ENCODE measurements at places on chromosomes 7 and 10. TPM values are rescaled to one million over a fixed set of nuclear protein-coding genes. Genes with fewer than 3 reads are reported as not detected.
A peak's percentile ranks its signal among the peaks of the same experiment; 100 is the strongest.

Gene INA
- not detected for total RNA-seq

Gene CDNF
- total RNA-seq, result 0.96 TPM

- no peak for DNase-seq
These were observed 91.5 kb downstream of the ABCA13 start for GRCh38 chr7:48262606-48263310.

GRCh38 chr7:146709451-146710027 is 592.9 kb downstream of the CNTNAP2 start:
- no peak for DNase-seq

DNA sequence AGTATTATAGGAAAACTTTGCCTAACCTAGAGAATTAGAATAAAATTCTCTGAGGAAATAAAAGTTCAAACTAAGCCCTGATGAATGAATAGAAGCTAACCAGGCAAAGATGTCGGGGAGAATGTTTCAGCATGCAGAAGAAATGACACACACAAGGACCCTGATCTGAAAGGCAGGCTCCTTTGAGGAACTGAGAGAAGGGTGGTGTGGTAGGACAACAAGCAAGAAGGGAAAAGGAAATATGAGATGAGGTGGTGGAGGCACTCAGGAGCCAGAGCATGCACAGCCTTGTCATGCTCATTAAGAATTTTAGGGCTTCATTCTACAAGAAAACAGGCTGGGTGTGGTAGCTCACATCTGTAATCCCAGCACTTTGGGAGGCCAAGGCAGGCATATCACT is 90.6 kb downstream of the ARHGAP12 start:
- no peak for DNase-seq

DNA sequence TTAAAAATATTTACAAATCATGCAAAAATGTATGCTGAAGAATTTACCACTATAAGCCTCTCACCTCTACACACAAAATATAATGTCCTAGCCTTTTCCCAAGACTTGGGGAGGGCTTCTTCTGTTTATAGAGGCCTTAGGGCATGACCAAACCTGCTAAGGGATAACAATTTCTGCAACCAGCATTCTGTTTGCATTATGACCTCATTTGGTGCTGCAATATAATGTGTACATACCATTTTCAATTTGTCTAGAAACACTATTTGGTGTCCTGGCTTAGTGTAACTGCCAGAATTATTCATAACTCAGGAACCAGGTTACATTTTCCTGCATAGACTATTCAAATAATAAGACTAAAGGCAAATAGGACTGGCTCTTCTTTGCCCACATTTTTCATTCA is 446.6 kb upstream of the SORCS1 start:
- DNase-seq, result peak; percentile 10

Gene ZPBP
- total RNA-seq, result not detected

- DNase-seq, result peak; percentile 95
These were observed 739 bp downstream of the MYPN start for GRCh38 chr10:68110027-68110426.

- DNase-seq, result no peak
These were observed 14.7 kb downstream of the SEC24C start for GRCh38 chr10:73758704-73759511.

GRCh38 chr7:5143106-5143505 is 46.9 kb upstream of the WIPI2 start:
- DNase-seq, result no peak

GRCh38 chr7:1283337-1283736 is 50.7 kb downstream of the UNCX start:
- no peak for DNase-seq
